ENCODE measurements at places on chromosomes 5 and 9.
A peak's percentile ranks its signal among the peaks of the same experiment; 100 is the strongest.

- no peak for DNase-seq
Observed at GRCh38 chr5:79070350-79070667, 742 bp downstream of the BHMT2 start.

DNA sequence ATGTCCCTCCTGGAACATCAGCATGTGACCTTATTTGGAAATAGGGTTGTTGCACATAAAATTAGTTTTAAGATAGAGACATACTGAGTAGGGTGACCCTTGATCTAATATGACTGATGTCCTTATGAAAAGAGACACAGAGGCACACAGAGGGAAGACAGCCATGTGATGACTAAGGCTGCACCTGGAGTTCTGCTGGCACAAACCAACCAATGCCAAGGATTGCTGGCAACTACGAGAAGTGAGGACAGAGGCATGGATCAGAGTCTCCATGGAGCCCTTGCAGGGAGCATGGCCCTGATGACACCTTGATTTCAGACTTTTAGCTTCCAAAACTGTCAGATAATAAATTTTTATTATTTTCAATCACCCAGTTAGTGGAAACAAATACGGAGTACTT lies 101.9 kb downstream of the FBXL7 start:
- DNase-seq = no peak

- DNase-seq = no peak
Observed at GRCh38 chr5:132839426-132840301, 9.2 kb upstream of the SHROOM1 start.

- no peak for DNase-seq
Observed at GRCh38 chr5:2039180-2039531, 156.4 kb upstream of the IRX4 start.

GRCh38 chr5:60102961-60103693 lies 209.6 kb upstream of the PDE4D start:
- no peak for DNase-seq

DNA sequence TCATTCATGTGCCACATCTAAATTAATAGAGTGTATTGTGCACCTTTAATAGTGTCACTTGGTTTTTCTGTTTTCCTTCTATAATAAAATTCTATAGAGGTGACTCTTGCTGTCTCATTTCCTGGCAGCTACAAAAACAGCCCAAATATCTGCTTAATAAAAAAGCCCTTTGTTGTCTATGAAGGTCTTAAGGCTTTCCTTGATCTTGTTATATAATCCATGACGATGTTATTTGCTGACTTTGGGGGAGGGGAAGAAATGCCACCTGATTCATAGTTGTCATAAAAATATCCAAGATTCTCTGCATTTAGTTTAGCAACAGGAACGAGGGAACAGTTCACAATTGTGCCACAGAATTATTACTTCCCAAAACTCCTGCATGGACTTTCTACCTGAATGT lies 31.3 kb downstream of the CPEB4 start:
- no peak for DNase-seq

- DNase-seq = no peak
Observed at GRCh38 chr5:79259383-79259782, 23.5 kb downstream of the JMY start.

- DNase-seq = no peak
Observed at GRCh38 chr5:58407042-58407719, 52.7 kb downstream of the PLK2 start.

DNA sequence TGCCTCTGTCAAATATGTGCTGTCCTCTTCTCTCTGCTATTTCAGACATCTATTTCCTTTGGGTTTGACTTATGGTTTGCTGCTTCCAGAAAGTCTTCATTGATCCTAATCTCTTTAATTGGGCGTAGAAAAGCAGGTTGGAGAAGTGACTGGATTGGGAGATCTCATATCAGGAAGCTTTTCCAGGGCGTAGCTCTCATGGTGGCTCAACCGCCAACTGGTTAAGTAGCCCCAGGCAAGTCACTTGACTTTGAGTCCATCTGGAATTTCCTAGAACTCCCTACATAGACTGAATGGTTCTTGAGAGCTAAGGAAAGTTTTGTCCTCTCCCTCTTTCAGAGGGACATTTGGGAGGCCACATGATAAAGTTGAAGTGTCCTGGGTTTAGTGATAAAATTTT lies 192.3 kb upstream of the GLRA1 start:
- no peak for DNase-seq

GRCh38 chr5:32275396-32275741 lies 37.4 kb downstream of the MTMR12 start:
- no peak for DNase-seq

- no peak for DNase-seq
Observed at GRCh38 chr5:109784687-109785086, 95.0 kb downstream of the MAN2A1 start.

DNA sequence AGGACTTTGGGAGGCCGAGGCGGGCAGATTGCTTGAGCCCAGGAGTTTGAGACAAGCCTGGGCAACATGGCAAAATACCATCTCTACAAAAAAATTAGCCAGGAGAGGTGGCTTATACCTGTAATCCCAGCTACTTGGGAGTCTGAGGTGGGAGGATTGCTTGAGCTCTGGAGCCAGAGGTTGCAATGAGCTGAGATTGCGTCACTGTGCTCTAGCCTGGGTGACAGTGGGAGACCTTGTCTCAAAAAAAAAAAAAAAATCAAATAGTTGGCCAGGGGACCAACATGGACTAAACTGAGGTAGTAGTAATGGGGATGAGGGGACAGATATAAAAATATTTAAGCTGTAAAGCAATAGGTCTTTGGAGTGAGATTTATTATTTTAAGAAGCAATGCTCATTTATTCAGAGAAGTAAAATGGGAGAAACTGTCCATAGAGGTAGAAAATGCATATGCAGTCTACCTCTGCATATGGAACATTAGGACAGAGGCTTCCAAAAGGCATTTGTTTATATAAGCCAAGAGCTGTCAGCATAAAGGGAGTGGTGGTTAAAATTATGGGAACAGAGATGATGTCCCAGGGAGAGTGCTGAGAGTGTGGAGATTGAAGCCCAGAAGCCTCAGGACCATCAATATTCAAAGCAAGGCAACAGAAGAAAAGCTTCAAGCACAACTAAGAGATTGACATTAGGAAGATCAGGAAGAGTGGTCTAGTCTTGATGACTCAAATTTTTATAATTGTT lies 98.1 kb downstream of the UBE2R2 start:
- no peak for DNase-seq

GRCh38 chr9:89978185-89978584 lies 373.4 kb downstream of the GADD45G start:
- DNase-seq = peak; percentile 70

DNA sequence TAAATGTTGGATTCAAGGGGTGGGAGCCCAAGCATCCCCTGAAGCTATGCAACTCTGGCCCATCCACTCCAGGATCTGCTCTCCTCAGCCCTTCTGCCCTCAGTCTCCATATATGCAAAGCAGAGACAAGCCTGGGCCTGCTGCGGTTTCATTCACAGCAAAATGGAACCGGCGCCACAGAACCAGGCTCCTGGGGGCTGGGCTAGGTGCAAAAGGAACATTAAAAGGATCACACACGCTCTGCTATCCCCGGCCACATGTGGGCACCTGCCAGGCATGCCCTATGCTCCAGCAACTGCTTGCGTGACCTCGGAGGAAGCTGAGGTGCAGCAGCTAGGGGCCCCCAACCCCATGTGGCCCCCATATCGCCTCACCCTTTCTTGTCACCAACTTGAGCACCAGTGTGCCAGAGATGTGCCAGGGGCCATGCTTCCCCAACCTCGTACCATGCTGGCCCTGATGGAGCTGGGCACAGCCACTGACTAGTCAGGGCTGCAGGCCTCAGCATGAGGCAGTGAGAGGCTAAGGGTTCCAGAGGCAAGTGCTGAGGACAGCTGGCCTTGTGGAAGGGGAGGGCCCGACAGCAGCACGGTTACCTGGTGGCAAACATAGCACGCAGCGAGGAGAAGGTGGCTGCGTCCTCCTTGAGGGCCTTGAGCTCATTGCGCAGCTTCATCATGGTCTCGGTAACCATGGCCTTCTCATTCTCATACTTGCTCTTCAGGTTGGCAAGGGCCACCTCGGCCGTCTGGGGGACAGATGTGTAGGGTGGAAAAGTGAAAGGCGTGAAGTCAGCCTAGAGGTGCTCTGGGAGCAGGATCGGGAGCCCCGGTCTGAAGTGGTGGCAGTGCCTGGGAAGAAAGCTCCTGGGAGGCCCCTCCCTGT lies 47.2 kb downstream of the BICD2 start:
- DNase-seq = no peak

- no peak for DNase-seq
Observed at GRCh38 chr9:96241391-96241809, 60.6 kb downstream of the HSD17B3 start.

- DNase-seq = no peak
Observed at GRCh38 chr5:176180339-176180738, 57.9 kb upstream of the SIMC1 start.

Data from NCI-H146 (cell line).